Left hindlimb (tissue), 1 donor: ENCODE measurements at places on chromosomes 1 and 21.

GRCh38 chr1:103259982-103260381 lies 151.7 kb upstream of the COL11A1 start:
- no peak for DNase-seq

- no peak for DNase-seq
Observed at GRCh38 chr1:199403531-199404116, 623.9 kb upstream of the NR5A2 start.

DNA sequence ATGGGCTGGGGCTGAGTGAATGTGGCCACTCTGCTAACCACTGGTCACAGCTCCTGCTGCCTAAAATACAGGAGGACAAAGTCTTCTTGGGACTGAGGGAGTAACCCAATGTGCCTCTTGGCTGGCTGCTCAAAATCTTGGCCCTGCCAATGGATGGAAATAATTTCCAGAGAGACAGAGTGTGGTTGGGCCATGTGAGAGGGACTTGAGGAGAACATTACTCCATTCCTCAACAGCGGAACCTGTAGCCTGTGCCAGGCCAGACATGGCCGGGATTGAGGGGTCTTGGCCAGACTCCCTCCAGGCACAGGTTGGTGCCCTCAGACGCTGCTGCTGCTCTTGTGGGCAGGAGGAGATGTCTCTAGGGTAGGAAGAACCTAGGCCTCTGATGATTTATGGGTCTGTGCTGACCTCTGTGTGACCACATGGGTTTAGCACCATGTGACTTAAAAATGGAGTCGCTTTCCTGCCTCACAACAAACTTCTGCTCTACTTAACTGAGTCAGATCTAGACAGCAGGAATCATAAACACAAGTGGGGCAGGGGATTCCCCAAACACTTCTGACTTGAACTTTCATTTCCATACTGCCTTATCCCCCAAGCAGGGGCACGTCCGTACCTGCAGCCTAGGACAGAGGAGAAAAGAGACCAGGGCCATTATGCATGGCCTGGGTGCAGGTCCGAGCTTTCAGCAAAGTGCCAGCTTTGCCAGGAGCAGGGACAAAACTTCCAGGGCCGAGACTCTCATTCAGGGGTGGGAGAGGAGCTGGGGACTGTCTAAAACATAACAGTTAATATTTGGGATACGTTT lies 79.2 kb downstream of the CD34 start:
- DNase-seq = no peak

- no peak for DNase-seq
Observed at GRCh38 chr1:12287869-12288268, 58.0 kb downstream of the VPS13D start.

- DNase-seq = no peak
Observed at GRCh38 chr1:193614817-193615216, 428.4 kb upstream of the B3GALT2 start.

DNA sequence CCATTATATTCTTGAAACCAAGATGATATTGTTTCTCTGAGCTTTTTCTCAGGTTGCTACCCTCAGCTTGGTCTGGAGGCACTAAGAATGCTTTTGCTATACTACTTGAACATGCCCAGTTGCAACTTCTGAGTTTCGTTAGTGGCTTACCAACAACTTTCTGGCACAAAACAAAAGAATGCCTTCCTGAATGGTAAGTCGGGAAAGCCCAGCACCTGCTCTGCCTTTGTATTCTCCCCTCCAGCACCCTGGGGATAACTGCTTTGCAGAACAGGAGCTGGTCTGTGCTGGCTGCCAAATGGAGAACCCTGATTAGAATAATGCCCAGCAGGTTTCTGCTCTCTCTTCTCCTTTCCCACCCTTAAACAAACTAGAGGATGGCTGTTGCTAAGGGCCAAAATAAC lies 149.3 kb downstream of the TGFB2 start:
- DNase-seq = no peak

DNA sequence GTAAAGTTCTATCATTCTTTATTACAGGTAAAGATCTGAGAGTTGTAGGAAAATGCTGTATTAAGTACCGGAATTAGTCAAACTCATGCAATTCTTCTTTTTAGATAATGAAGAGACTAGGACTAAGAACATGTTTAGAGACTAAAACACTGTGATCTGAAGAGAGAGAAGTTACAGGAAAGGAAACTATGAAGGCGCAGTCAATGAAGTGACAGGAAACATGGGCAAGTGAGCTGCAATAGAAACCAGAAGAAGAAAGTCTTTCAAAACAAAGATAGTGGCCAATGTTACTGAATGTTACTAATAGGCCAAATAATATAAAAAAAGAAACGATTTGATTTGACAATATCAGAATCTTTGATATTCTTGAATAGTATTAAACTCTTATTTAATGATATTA lies 659.4 kb upstream of the RGS18 start:
- DNase-seq = no peak

DNA sequence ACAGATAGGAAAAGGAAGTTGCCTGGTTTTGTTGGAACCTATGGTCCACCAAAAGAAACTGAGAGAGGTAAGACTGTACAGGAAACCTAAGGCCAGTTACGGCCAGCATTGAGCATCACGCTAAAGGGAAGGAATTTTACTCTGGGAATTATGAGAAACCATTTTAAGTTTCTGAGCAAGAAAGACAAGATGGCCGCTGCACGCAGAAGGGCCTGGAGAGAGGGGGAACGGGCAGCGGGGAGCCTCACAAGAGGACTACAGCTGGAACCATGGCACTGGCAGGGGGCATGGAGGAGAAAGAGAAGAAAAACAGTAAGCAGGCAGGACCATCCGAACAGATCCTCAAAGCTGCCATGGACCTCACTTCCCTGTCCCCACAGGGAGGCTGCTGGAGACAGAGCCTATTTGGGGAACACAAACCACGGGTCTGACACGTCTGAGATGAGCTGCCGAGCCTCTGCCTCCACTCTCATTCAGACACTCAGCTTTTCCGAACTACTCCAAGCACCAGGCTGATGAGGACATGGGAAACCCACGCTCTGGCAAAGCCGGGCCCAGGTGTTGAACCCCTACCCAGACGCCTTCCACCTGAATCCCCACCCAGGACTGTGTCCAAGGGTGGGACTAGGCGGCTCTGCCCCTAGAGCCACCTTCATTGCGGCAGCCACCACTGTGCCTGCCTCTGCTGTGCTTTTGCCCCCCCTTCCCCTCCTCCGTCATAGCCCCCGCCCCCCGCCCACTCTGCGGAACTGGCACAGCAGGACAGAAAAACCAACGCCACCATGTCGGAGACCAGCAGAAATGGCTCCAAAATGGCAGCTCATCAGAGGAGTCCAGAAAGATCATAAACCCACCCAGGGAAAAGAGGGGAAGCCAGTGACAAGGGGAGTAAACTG lies 69.0 kb downstream of the CD46 start:
- no peak for DNase-seq

DNA sequence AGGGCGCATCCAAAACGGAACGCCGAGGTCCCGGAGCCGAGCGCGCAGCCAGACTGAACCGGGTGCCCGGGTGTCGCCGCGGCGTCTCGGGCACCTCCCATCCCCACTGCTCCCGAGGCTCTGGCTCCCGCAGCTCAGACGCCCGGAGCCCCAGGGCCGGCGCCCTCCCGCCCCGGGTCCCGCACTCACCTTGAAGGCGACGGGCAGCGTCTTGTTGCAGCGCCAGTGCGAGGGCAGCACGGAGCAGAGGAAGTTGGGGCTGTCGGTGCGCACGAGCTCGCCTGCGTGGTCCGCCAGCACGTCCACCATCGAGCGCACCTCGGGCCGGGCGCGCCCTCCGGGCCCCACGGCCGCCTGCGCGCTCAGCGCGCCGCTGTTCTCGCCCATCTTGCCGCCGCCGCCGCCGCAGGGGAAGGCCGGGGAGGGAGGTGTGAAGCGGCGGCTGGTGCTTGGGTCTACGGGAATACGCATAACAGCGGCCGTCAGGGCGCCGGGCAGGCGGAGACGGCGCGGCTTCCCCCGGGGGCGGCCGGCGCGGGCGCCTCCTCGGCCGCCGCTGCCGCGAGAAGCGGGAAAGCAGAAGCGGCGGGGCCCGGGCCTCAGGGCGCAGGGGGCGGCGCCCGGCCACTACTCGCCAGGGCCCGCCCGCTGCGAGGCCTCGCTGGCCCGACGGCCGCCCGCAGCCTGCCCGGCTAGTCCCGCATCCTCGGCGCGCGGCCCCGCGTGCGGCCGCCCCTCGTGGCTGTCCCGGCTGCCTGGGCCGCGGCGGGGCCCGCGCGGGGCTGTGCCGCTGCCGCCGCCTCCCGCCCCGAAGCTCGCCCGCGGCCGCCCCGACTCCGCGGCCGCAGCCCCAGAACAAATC lies 447 bp downstream of the RUNX3 start:
- DNase-seq = no peak

GRCh38 chr21:31714741-31715365 lies 17.1 kb downstream of the SCAF4 start:
- no peak for DNase-seq

DNA sequence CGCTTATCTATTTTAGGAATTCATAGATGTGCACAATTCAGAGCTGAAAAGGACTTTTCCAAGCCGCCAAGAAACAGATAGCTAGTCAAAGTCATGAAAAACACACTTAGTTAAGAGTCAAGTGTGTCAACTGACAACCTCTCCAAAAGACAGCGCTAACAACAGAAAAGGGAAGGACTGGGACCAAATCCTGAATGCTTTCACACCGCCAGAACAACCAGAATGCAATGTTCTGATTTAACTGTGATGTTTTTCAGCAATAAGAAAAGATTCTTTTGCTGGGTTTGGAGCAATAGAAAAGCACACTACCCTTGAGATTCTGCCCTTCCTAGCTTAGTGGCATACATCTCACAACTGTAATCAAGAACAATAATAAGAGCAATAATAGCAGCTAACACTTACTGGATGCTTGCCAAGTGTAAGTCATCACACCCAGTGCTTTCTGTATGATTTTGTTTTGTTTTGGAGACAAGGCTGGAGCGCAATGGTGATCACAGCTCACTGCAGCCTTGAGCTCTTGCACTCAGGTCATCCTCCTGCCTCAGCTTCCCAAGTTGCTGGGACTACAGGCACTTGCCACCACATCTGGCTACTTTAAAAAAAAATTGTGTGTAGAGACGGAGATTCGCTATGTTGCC lies 33.9 kb upstream of the SDC3 start:
- no peak for DNase-seq

DNA sequence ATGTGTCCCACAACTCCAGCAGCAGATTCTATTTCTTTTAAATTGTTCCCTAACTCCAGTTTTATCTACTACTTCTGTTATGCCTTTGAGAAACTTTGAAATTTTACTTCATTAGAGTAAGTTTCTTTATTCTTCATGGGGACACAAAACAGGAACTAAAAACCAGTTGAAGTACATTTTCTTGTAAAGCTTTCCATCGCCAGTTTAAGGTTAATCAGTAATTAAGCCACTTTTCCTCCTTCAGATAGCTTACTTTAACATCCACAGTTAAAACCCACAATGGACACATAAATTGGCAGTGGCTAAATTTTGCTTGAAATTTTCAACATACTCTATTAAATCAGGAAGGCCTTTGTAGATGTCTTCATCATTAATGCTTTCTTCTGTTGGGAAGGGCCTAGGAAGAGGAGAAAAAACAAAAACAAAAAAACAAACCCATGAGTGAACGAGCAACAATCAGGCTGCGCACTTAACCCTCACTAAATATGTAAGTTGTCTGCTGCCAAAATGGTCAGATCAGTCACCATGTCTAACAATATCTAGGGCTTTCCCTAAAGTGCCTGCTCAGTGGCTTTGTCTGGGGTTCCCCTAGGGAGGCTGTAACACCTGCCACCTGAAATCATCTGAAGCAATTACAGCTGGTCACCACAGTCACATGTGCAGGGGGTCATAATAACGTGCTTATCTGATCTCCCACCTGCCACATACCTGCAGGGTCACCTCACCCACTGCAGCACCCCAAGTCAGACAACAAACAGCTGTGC lies 187.9 kb downstream of the VAV3 start:
- no peak for DNase-seq

DNA sequence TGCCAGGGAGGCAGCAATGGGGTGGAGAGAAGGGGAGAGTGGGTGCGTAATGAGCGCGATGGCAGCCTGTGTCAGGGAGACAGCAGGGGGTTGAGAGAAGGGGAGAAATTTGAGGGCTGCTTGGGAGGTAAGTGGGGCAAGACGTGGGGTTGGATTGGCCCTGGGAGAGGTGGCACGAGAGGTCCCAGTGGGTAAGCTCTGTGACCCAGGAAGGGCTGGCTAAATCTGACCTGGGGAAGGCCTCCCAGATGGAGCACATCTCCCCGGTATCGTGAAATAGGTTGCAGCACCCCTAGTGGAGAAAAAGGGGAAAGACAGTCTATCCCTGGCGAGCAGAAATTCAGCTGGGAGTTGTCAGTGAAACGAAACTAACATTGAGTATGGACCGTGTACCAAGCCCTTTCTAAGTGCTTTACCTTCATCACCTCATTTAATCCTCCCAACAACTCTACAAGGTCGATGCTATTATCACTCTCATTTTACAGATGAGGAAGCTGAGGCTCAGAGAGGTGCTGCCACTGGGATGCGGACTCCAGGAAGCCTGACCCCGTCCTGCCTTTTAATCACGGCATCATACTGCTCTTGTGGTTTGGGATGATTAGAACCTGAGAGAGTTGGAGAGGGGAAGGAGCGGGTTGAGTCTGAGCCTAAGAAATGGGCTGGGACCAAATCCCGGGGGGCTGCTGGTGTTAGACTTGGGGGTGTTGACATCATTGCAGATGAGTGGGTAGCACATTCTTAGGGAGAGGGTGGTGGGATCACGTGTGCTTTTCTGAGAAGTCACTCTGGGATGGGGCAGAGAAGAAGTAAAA lies 56.6 kb upstream of the RPL11 start:
- DNase-seq = peak; percentile 55

GRCh38 chr1:160880216-160880615 lies 4.8 kb downstream of the ITLN1 start:
- no peak for DNase-seq

DNA sequence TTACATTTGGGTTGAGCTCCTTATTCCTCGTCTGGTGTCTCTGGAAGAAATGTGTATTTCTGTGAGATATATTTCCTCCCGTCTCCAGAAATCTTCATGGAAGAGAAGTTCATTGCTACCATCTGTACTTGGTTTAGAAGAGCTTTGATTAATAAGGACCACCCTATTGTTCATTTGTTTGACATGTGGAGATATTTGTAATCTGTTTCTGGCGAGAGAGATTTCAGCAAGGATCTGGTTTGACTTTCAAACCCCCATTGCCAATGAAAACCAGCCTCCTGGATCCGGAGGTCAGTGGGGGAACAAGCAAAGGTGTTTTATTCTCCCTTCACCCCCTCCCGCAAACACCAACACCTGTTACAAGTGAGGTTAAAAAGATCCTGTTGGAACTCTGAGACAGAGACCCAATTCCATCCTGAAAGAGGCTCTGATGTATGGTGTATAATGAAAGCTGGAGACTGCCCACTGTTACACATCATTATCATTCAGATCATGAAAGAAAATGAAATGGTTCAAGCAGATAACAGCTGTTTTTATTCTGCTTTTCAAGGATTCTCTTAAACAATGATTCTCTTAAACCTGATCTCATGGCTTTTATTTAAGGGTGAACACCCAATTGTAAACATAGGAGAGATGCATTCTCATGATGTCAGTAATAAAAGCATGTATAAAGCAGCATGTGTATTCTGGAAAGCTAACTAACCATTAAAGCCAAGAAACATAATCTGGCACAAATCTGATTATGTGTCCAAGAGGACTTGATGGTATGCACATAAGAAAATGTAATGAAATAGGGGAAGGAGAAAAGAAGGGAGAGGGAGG lies 393.5 kb upstream of the ADGRL2 start:
- no peak for DNase-seq
